ENCODE measurements at places on chromosomes 13 and 19.

- DNase-seq: no peak
Observed at GRCh38 chr13:98843482-98843877, 91.0 kb upstream of the SLC15A1 start.

DNA sequence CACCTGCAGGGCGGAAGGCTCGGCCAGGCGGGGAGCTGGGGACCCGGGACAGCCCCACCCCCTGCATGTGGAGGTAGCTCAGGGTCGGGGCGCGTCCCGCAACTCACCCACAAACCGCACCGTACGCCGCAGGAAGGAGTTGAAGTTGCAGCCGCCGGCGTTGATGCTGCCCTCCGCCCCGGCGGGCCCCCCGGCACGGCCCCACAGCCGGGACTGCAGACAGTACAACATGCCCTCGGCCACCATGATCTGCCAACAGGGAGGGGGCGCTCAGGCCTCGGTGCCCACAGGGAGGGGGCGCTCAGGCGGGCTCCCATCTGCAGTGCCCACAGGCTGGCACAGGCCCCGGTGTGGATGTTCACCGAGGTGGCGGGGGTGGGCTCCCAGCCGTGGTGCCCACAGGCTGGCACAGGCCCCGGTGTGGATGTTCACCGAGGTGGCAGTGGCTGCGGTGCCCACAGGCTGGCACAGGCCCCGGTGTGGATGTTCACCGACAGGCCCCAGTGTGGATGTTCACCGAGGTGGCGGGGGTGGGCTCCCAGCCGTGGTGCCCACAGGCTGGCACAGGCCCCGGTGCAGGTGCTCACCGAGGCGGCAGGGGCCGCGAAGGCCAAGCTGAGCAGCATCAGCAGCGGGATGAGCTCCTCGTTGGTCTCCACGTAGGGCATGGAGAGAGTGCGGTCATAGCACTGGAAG, 6.5 kb downstream of the PLPPR3 start:
- no peak for DNase-seq

DNA sequence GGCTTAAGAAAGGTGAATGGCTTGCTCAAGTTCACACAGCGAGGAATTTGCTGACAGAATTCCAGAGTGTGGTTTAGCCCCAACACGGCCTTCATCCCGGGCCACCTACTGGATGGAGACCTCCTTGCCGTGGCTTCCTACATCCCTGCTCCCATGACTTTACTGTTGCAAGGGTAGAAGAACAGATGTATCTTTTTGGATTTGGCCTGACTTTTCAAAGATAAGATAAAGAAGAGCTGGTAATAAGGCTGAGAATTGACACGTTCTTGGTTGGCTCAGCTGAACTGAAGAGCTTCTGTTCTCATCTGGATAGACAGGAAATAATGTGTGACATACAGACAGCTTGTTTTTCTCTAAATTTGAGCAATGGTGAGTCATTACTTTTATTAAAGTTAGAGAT, 113.1 kb downstream of the KLF5 start:
- DNase-seq: no peak

DNA sequence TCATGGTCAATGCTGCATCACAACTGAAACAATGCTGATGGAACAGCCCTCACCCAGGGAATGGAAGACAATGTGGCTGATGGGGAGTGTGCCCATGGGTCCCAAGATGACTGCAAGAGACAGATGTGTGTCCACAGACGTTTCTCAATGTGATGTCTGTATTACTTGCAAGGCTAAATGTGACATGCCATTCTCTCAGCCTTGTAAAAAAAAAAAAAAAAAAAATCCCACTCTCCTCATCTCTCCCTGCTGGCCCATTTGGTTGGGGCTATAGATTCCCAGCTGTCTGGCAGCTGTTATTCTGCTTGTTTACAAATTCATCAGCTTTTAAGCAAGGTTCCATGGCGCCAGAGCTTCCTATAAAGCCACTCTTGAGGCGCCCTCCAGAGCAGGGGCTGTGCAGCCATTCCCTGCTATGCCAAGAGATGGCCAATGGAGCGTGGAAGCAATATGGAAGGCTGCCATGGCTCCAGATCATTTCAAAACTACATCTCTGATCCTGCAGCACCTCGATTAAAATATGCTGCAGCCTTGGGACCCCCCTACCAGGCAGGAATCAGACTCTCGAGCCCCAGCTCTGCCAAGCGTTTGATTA, 294.8 kb downstream of the FOXO1 start:
- no peak for DNase-seq

GRCh38 chr13:99051768-99052455, 74.0 kb upstream of the DOCK9 start:
- no peak for DNase-seq

- no peak for DNase-seq
Observed at GRCh38 chr13:42066542-42066941, 18.1 kb downstream of the DGKH start.

GRCh38 chr13:20127262-20127561, 33.6 kb downstream of the GJA3 start:
- DNase-seq: no peak

GRCh38 chr19:14435320-14436050, 2.4 kb downstream of the PKN1 start:
- no peak for DNase-seq

DNA sequence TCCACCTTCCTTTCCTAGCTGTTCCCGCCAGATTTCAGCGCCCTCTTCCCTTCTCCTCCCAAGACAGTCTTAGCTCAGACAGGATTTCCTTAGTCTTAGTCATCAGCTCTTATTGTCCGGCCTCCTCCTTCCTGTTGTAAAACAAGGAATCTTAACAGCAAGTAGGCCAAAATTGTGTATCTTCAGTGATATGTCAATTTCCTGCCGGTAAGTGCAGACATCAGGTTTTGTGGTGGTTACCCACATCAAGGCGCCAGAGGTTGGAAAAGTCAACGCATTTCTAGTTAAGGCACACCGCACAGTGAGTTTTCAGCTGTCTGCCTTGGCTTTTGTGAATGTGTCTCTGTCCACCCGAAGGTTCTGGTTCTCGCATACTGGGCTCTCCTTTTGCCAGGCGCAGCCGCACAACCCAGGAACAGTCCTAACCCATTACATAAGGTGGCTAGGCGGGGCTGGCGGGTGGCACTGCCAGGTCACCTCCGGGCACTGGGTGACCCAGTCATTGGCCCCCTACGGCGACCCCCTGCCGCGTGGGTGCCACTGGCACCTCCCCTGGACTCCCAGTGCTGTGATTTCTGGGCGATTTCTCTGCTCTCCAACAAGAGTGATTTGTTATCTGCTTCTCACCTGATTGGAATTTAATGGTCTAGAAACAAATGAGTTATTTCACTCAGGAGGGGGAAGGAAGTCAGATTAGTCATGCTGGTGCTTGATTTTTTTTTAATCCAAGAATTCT, 12.9 kb downstream of the COL4A2 start:
- DNase-seq: peak; percentile 17

DNA sequence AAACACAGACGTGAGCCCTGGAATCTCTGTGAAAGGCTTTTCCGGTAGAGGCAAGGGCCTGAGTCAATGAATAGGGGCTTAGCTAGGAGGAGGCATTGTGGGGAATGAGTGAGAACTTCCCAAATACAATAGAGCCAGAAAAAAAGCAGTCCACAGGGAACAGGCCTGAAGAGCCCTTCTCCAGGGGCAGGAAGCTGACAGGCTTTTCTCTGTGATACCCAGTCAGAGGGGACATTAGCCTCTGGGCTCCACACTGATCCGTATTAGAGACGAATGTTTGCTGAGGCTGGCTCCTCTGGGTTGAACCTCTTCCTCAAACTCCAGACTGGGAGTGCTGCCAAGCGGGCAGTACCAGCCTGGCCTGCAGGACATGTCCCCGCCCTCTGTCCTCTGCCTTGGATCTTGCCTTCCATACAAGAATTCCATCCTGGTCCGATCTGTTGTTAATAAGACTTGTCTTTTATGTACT, 2.3 kb downstream of the DHRS12 start:
- DNase-seq: no peak

- no peak for DNase-seq
Observed at GRCh38 chr19:18282788-18283141, 1.3 kb upstream of the JUND start.

GRCh38 chr13:30711837-30712236, 23.5 kb upstream of the ALOX5AP start:
- DNase-seq: no peak

GRCh38 chr13:51343475-51343874, 4.0 kb downstream of the SERPINE3 start:
- no peak for DNase-seq

DNA sequence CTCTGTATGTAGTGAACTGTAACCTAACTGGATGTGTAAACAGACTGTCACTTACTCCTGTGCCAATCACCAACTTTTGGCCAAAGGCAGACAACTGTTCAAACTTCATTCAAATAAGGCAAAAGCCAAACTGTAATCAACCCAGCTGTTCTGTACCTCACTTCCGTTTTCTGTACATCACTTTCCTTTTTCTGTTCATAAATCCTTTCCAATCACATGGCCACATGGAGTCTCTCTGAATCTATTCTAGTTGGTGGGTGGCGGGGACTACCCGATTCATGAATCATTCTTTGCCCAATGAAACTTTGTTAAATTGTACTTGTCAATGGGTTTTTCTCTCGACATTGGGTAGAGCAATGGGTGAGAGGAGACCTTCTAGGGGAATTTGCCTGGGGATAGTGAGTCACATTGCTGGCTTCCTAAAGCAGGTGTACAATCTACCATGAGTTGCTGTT, 178.3 kb upstream of the RFC3 start:
- no peak for DNase-seq

- DNase-seq: no peak
Observed at GRCh38 chr13:90444232-90444631, 903.3 kb upstream of the MIR17HG start.

DNA sequence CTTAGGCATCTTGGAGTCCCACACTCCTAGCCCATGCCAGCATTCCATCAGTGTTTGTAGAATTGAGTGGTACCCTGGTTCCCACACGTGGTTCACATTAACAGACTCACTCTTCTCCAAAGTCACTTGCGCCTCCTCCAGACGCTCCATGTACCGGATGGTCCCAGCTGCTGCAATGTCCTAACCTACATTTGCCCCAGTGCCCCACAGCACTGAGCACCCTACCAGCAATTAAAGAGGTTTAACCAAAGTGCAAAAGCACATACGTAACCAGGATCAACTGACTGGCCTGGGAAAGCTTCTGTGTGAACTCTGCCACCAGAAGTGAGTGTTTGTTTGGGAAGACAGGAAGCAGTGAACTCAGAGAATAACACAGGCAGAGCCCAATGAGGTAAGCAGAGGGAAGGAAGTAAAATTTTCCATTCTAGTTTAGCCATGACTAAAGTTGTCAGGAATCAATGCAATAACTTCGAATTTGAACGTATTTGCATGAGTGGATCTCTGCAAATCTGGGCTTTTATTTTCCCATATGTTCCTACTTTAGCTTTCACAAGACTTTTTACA, 7.3 kb upstream of the MEDAG start:
- no peak for DNase-seq

GRCh38 chr13:29573190-29573589, 22.3 kb downstream of the SLC7A1 start:
- DNase-seq: no peak

- DNase-seq: no peak
Observed at GRCh38 chr19:45005787-45006186, 4.5 kb downstream of the RELB start.

DNA sequence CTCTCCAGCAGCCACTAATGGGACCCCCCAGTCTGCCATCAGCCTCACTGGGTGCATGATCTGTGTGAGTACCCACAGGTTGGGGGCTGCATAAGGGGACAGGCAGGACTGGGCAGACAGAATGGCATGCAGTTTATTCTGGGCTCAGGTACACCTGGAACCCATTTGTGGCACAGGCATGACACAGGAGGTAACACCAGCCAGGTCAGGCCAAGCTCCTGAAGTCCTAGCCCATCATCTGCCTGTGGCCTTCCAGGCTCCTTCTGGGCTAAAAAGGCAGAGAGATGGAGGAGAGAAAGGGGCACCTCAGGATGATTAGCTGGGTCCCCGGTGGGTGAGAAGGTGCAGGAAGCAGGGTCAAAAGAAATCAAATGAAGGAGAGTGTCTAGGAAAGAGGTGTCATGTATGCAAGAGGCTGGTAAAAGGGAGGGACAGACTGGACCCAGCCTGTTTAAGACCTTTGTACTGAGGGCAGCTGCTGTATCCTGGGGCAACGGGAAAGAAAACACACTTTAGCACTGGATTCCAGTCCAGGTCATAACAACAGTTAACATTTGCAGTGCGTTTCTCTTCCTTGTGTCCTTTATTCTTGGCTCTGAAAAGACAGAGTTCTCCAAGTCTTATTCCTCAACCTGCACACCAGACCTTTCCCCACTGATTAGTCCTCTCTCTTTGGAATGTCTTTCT, 20.2 kb upstream of the DGKH start:
- DNase-seq: no peak

DNA sequence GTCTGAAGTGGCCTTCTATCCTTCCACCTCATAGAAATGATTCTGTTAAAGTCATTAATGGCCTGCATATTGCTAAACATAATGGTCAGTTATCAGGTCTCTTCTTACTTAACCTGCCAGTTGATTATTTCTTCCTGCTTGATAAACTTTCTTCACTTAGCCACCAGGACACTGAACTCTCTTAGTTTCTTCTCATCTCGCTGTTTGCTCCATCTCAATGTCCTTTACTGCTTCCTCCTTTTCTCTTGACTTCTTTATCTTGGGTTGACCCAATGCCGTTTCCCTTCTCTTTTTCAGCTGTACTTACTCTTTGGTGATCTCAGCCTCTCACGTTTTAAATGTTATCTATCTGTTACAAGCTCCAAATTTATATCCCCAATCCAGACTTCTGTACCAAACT, 17.1 kb upstream of the CLC start:
- DNase-seq: no peak

DNA sequence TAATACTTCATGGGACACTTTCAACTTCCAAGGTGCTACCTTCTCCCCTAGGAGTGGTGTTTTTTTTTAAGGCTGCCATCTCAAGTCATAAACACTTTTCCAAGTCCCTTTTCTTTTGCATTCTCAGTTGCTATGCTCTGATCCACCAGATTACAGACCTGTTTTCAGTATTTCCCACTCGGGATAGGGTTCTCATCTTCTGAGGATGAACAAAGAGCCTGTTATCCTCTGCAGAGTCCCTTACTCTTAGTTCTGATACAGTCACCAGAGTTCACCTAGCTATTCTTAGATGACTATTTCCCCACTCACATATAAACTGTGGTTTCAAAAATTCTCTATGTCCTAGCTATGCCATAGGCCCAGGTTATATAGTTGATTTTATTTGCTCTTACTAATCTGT, 15.9 kb downstream of the ZDHHC20 start:
- no peak for DNase-seq

Measured in T-helper 1 cell (primary cell).